Coronary artery (tissue), 2 donors: ENCODE measurements at places on chromosomes 1 and 21.

GRCh38 chr1:212366901-212367300, 47.8 kb downstream of the PACC1 start:
- DNase-seq: no peak

DNA sequence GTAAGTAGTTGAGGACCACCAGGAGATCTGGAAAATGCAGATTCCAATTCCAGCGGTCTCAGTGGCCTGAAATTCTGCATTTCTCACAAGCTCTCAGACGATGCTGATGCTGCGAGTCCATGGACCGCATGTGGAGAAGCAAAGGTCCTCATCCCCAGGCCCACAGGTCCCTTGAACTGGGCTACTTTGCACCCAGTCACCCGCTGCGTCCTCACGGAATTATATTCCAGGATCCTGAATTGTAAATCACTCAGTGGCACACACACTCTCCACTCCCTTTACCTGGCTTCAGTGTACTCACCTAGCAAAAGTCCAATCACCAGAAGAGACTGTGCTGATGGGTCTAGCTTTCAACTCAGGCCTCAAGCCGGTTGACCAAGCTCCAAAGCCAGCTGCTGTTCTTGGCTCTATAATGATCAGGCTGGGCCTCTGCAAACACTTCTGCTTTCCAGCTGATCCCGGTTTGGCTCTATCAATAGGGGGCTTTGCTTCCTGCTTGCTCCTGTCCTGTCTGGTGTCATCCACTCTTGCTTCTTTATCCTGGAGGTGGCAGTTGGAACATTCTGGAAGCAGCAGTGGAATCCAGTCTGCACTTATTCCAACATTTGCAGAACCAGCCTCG, 904 bp upstream of the RPL22 start:
- DNase-seq: no peak

GRCh38 chr1:36095760-36096405, 7.2 kb downstream of the ADPRS start:
- DNase-seq: no peak

DNA sequence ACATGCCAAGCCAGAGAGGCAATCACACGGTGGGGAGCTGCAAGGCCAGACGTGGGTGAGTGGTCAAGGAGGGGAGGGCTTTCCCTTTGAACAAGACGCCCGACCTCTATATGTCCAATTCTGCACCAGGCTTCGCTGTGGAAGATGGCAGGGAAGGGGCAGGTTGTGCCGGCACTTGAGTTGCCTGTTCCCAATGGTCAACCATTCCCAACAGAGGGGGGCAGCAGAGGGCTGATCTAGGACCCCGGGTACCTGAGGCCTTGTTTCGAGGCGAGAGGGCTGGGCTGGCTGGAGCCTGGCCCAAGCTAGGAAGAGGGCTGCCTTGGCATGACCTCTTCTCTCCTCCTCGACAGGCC, 64.9 kb downstream of the TMEM53 start:
- DNase-seq: no peak

DNA sequence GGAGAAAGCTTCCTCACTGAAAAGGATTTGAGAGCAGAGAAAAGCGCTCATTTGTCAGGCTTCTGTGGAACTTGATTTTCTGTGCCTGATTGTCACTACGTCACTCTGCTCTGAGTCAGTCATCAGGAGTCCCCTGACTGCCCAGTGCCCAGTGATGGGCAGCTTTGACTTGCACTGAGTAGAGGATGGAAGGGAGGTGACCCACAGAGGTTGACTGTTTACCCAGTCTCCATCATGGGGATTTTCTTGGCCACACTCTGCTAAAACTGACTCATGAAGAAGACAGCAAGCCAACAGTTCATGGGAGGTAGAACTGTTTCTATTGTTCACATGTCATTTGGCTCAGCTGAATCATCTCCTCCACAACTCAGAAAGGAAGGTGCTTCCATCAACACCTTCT, 82.1 kb upstream of the DUSP10 start:
- no peak for DNase-seq

DNA sequence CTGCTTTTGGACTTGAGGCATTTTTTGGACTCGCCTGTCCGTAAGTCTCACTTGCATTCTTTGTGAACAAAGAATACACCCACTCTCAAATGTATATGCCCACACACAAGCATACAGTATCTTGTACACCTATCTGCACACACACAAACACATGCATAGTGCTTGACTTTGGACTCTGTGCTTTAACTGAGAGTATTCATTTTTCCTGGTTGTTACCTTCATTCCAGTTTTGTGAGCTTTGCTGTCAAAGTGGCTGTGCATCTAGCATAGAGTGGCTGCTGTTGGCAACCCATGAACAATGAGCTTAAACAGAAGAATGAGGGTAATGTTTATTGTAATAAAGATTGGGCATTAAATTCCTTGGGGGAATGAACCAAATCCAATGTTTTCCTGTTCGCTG, 199.0 kb downstream of the PDE4B start:
- no peak for DNase-seq

- no peak for DNase-seq
These were observed 90.0 kb downstream of the VWA5B1 start for GRCh38 chr1:20380616-20381035.

DNA sequence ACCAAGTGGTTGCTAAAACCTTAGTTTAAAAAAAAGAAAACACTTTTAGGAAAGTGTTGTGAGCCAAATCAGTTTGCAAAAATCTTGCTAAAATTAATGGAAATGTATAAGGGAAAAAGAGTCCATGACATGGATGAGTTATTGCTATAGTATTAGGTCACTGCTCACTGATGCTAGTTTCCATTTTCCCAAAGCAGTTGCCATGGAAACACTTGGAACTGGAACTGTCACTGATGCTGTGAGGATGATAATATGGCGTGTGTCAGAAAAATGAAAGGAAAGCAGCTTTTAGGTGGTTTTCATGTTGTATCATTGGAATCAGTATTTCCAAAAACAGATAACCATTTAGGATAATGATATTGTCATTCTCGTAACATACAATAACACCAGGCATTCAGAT, 104.4 kb downstream of the PHTF1 start:
- no peak for DNase-seq

- DNase-seq: peak; percentile 90
These were observed at the start of gene S100A6 for GRCh38 chr1:153535242-153536011. Gene S100A6, minus strand, starts transcription at chr1:153535991. Its CDS starts 652 bp downstream, at chr1:153535339.

DNA sequence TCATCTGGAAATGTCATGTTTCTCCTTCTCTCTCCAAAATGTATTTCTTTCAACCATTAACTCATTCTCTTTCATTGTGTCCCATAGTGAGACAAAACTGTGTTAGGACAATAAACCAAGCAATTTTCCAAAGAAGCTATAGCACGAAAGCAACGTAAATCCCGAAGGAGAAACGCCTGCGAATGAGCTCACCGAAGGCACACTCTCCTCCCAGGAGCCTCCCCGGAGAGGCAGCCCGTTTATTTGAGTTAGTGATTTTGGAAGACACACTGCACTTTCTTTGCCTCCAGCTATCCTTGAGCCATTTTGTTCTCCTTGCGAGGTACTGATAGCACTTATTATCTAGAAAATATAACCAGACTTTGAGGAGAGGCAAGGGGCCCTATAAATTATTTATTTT, 41.2 kb downstream of the RSPH1 start:
- DNase-seq: no peak

- no peak for DNase-seq
These were observed 1797.4 kb downstream of the NCAM2 start for GRCh38 chr21:22795644-22796043.

- no peak for DNase-seq
These were observed 189.2 kb upstream of the PBX1 start for GRCh38 chr1:164369698-164370365.

DNA sequence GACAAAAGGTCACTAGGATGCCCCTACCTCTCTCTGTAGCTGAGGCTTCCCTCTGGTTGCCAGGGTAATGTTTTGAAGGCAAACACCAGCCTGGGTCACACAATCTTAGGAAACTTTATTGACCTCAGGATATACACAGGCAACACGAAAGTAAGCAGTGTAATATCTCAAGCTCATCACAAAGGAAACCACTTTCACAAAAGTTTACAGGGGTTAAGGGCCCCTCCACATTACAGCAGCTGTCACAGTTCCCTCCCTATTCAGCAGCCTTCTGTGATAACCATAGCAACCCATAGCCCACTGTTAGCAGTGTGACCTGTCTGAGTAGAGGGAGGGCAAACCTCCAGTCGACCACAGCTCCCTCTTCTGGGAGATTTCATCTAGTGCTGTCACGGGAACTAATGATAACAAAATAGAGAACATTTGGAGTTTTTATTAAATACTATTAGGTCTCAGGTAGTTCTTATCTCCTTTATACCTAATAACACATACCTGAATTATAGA, 149.8 kb downstream of the PTPRC start:
- no peak for DNase-seq

DNA sequence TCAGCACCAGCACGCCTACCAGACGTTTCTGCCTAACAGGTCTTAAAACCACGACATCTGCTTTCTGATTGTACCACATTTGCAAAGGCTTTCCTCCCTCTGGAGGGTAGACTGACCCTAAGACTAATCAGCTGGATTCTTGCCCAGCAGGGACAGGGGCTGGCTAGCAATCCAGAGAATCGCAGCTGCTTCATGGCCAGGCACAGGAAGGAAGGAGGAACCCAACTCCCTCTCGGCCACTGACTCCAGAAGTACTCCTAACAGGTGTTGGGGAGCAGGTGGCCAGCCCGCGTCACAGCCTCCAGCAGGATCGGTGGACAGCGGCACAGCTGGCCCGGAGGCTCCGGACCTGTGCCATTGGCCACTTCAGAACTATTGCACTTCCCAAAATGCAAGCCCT, 180.8 kb downstream of the NPHP4 start:
- no peak for DNase-seq

DNA sequence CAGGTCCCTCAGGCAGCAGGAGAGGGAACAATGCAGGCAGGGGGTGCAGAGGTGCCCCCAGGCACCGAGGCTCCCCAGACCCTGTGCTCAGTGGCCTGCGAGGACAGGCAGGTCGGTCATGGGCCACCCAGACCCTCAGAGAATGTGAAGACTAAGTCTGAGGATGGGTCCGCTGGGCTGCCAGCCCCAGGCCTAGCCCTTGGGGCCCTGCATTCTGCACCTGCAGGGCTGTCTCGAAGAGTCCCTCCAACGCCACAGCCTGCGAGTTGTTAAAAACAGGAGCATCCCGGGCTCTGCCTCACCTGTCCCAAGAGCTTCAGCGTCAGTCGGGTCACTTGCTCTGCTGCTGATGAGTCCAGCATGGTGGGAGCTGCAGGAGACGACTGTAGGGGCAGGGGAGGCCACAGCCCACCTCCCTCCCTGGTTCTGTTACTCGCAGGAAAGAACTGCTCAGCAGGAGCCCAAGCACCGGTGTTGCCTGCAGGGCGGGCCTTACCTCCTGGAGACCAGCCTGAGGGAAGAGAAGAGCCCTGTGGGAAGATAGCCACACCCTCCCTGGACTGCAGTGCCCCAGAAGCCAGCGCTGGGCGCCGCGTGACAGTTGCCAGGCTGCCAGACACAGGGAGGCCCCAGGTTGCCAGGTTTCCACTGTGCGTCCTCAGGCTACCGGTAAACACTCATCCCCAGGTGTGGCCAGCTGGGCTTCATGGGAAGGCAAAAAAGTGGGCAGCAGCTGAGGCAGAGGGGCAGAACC, 5.8 kb downstream of the C21orf58 start:
- DNase-seq: no peak

DNA sequence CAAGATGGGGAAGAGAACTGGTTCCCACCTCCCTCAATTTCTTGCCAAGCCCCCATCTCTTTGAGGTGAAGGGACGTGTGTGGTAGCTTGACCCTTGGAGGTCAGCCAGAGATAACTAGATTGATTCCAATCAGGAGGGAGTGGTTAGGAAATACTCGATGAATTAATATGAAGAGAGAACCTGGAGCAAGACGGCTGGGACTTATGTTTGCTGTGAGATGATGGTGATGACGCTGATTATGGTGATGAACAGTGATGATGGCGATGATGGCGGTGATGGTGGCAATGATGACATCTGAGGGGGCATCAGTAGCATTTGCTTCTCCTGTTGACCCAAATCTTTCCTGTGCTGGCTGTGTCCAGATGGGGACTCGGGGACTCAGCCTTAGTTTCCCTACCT, 724 bp downstream of the PADI1 start:
- no peak for DNase-seq

DNA sequence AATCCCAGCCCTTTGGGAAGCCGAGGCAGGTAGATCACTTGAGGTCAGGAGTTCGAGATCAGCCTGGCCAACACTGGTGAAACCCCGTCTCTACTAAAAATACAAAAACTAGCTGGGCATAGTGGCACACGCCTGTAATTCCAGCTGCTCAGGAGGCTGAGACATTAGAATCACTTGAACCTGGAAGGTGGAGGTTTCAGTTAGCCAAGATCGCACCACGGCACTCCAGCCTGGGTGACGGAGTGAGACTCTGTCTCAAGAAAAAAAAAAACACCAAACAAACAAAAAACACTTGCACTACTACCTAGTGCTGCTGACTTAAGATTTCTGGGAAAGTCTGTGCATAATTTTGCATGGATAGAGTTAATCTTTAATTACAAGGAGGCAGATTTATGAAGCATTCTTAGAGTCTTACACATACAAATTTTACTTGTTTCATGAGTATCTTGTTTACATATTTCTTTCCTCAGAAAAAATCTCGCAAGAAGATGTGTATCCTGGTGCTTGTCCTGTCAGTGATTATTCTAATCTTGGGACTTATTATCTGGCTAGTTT, 8.7 kb upstream of the PPP1R8 start:
- no peak for DNase-seq

- DNase-seq: peak; percentile 41
These were observed 127.7 kb upstream of the COL6A1 start for GRCh38 chr21:45853703-45854342.

DNA sequence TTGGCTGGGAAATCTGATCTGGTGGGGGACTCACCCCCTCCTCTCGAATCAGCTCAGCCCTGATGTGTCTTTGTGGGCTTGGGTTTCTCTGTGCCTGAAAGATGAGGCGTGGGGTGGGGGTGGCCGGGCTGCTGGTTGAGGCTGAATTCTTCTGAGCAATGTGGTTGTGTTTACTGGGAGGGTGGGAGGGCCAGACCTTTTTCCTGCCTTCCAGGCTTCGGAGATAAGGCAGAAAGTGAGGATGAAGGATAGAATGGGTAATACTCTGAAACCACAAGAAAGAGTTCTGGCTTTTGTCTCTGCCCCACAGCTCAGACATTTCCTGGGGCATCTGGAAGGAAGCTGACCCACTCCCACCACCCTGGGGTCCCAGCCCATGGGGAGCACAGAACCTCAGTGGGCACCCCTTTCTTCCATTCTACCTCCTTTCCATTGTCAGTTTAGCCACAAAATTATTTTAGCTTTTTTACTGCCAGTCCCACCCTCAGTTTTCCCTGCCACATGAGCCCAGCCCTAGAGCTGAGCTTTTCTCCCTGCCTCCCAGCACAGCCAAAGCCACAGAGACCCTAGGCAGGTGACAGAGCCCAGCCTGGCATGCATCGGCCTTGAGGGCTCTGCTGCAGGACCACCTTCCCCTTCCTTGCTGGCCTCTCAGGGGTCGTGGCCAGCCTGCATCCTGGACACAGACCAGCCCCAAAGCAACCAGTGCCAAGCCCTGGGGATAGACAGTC, 11.2 kb downstream of the ALX3 start:
- no peak for DNase-seq

- DNase-seq: no peak
These were observed 989 bp downstream of the ACTA1 start for GRCh38 chr1:229432905-229433304.

GRCh38 chr1:33349081-33349759, 28.3 kb upstream of the A3GALT2 start:
- peak; percentile 80 for DNase-seq
